ENCODE measurements at places on chromosomes 2 and 18. TPM values are rescaled to one million over a fixed set of nuclear protein-coding genes. Genes with fewer than 3 reads are reported as not detected.

GRCh38 chr2:199273042-199273511, 184.7 kb downstream of the SATB2 start:
- peak; percentile 77 for DNase-seq

GRCh38 chr2:237315829-237316225, 98.1 kb downstream of the COL6A3 start:
- DNase-seq = peak; percentile 34

Gene RAPGEF4
- 0.22 TPM for polyA plus RNA-seq

DNA sequence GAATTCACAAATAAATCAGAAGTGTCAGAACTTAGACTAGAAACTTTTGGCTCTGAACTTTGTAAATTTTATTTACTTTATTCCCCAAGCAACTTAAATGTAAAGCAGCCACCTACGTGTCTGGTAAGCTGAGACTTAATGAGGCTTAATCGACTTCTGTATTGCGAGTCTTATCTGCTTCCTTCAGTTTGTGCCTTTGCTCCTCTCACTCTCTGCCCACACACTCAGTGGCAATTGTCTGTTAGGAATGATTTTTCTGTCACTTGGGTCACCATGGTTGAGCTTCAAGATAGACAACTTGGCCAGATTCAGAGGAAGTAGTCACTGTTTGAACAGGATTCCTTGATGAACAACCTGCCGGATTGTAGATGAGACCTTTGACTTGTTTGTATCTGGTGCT, 691.4 kb upstream of the FSHR start:
- DNase-seq = no peak

Gene PTPRN
- 29.2 TPM for polyA plus RNA-seq

- peak; percentile 22 for DNase-seq
Measured at GRCh38 chr2:169965495-169965894, 138.2 kb downstream of the UBR3 start.

DNA sequence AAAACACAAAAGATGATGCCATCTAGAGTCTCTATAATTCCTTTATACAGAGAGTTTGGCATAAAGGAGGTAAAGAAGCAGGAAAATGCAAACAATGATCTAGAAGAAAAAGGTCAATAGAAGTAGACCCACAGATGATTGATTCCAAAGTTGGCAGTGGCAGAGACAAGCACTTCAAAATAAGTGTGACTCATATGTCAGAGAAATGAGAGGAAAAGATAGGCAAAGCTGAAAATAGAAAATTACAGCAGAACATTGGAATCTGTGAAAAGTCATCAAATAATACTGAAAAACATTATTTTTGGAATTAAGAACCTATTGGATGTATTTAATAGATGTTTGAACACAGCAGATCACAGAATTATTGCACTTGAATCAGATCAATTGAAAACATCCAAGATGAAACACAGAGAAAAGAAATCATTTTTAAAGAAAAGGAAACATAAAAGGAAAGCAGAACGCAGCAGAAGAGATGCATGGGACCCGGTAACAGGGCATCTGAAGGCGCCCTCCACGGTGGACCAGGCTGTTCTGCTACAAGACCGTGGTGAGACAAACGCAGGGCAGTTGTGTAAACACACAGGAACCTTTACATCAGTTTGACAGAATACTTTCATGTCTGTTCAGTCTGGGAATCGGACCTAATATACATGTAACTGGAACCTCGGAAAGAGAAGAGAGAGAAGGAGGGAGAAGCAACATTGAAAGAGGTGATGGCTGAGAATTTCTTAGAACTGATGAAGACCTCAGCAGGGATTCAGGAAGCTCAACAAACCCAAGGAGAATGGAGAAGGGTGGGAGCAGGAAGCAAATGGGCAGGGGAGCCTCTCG, 74.6 kb upstream of the GPC1 start:
- no peak for DNase-seq

Gene STK39
- polyA plus RNA-seq = 2.5 TPM

GRCh38 chr2:70817284-70817954, 3.0 kb downstream of the CLEC4F start:
- no peak for DNase-seq

DNA sequence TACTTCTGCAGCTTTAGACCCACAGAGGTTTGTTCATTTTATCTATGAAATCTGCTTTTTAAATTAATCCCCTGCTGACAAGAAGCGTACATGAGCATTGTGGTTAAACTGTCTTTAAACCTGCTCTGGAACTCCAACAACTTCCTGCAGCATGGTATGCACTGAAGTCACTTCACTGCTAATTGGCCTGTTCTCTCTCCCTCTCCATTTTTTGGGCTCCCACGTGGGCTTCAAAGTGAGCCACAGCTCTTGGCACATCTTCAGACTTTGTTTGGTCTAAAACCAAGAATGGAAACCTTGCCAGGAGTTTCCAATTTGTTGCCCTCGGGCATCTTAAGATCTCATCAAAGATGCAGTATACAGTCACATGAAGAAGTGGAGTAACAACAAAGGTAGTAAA, 311.4 kb downstream of the LRRTM1 start:
- DNase-seq = no peak

GRCh38 chr2:11789243-11789642, 42.8 kb downstream of the LPIN1 start:
- DNase-seq = no peak

DNA sequence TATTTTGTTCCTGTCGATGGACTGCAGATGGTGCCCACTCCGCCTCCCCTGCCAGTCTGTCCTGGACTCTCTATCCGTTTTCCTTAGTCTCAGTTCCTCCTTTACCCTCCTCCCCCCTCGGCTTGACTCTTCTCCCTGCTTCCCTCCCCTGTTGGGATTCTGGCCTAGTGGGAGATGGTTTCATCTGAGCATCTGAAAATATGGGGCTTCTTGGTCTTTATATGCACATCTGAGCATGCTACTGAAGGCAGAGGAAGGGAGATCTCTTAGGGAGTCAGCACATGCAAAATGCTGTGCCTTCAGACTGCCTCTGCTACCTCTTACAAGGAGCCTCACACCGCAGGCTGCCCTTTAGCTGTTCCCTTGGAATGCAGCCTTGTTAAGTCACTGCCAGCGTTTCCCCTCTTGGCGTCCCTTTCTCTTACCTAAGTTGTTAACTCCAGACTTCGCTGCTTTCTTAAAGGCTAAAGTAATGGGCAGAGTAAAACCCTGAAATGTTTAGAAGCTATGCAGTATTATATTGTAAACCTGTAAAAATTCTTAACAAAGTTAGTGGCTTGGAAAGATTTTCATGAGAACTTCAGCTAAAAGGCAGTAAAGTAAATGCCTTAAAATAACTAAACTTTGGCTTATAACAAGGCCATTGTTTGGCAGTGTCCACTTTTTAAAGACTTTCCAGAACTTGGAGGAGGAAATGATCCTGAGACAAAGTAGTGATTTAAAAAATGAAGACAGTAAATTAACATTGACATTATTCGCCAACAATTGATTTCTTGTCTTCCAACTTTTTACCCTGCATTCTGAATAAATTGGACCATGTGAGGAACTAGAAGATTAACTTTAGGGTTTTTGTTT, 49.8 kb downstream of the LDLRAD4 start:
- peak; percentile 45 for DNase-seq

Gene CGREF1
- 17.8 TPM for polyA plus RNA-seq

DNA sequence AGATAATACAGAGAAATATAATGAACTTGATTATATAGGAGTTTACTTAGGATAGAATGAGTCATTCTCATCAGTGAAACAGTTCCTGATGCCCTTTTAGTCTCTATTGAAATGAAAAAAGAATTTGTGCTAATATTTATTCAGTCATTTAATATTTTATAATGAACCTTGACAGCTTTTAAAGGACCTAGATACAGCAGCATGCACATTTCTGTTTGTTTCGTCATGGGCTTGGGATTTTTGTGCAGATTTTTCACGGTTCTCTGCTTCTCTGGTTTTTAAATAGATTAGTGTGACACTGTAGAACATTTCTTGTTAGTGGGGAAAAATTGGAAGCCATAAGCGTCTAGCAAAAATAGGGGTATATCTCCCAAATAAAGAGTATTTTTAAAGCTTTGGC, 60.7 kb downstream of the NABP1 start:
- DNase-seq = no peak

DNA sequence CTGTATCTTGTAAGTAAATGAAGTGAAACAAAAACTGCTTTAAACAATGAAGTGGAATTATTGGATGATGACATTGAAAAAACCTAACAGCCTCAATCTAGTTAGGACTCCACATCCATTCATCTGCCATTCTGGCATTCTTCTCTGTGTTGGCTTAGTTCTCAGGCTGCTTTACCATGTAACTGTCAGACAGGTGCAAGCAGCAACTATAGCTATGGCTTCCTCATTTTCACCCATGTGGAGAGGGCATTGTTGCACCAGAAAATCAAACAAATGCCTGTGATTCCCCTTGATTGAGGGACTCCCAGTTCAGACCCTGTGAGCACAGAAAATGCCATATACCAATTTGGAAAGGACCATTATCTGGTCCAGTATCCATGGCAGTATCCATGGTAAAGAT, 129.5 kb upstream of the NYAP2 start:
- DNase-seq = no peak

DNA sequence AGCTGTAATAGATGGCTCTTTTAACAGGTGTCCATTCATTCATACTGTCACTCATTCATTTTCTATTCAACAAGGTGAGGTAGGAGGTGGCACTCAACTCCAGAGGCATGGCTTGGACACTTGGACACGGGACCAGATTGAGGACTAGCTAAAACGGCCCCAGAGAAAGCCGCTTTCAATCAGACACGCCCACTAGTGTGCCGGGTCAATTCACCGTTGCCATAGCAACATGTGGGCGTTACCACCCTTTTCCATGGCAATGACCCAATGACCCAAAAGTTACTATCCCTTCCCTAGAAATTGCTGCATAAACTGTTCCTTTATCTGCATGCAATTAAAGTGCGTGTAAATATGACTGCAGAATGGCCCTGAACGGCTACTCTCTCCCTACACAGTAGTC, 49.2 kb upstream of the LGALSL start:
- peak; percentile 45 for DNase-seq

- DNase-seq = peak; percentile 44
Measured at GRCh38 chr2:12177455-12178288, 431.2 kb downstream of the LPIN1 start.

Gene LIPT1
- polyA plus RNA-seq = 4.6 TPM

DNA sequence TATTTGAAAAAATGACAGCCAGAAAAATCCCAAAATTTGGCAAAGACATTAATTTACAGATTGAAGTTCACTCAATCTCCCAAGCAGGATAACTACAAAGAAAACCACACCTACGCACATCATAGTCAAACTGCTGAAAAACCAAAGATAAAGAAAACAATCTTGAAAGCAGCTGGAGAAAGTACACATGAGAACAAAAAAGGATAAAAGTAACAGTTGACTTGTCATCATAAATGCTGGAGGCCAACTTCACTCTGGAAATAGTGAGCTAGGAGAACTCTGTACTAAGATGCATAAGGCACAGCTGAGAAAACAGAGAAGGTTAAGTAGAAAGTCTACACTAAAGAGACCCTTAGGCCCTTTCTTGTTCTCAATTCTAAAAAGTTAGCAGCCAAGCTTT, 73.1 kb downstream of the TLK1 start:
- DNase-seq = no peak

GRCh38 chr18:37156330-37156942, 327.5 kb downstream of the KIAA1328 start:
- no peak for DNase-seq

Gene TMEM198
- 2.2 TPM for polyA plus RNA-seq

Gene CEBPZOS
- polyA plus RNA-seq = 37.7 TPM

GRCh38 chr2:73292316-73292905, 937 bp downstream of the EGR4 start:
- DNase-seq = no peak

Gene SLC14A1
- polyA plus RNA-seq = 0.53 TPM

- peak; percentile 30 for DNase-seq
Measured at GRCh38 chr2:135798762-135799161, 38.2 kb downstream of the LCT start.

DNA sequence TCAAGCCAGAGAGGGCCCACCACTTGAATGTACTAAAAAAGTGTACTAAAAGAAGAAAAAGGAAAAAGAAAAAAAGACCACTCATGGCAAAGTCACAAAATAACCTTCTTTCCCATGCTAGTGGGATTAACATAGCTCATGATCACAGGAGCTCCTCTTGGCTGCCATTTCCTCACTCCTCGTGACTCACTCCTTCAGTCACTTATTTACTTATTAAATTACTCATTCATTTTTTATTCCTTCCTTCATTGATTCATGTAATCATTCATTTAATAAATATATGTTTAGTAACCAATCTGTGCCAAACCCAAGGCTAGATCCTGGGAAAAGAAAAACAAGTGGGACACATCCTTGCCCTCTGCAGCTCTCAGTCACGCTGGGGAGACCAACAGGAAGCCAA, 300.5 kb downstream of the INSIG2 start:
- peak; percentile 86 for DNase-seq

DNA sequence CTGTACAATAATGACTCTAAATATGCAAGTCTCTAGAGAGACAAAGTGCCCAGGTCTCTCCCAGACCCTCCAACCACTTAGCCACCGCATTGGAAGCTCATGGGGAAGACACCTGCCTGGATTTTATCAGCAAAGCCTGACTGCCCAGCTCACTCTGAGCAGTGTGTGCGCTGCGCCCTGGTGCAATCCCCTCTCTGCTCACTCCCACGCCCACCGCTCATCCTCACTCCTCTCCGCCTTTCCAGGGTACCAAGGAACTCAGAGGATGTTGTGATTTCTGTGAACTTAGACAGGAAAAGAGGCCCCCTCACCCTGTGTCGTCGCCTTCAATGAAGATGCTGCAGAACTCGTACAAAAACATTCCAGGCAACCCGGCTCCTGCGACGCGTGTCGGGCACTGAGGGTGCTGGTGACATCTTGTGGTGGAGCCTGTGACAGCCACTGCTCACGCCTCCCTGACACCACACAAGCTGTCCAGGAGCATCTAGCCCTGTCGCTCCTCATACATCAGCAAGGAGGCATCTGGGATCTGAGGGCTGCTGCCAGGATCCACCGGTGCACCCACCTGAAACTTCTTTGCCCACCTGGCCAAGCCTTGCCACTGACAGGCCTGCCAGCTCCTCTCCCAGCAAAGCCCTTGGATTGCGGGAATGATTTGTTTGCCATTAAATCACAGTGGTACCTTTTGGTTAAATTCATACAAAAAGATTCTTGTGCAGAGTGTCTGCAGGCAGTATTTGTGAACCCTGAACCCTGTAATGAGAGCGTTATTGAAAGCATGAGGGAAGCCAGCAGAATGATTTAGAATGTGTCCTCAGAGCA, 220.4 kb downstream of the ZNF516 start:
- DNase-seq = no peak

Gene TNFRSF11A
- not detected for polyA plus RNA-seq

GRCh38 chr18:12088096-12088495, 5.5 kb upstream of the ANKRD62 start:
- no peak for DNase-seq

Gene VSNL1
- polyA plus RNA-seq = 0.70 TPM

Measured in GM23248 (cell line).